CD4-positive, CD25-positive, alpha-beta regulatory T cell (primary cell): ENCODE measurements at places on chromosomes 1 and 21.

- DNase-seq: no peak
Observed at GRCh38 chr1:230220907-230221306, 153.9 kb downstream of the GALNT2 start.

DNA sequence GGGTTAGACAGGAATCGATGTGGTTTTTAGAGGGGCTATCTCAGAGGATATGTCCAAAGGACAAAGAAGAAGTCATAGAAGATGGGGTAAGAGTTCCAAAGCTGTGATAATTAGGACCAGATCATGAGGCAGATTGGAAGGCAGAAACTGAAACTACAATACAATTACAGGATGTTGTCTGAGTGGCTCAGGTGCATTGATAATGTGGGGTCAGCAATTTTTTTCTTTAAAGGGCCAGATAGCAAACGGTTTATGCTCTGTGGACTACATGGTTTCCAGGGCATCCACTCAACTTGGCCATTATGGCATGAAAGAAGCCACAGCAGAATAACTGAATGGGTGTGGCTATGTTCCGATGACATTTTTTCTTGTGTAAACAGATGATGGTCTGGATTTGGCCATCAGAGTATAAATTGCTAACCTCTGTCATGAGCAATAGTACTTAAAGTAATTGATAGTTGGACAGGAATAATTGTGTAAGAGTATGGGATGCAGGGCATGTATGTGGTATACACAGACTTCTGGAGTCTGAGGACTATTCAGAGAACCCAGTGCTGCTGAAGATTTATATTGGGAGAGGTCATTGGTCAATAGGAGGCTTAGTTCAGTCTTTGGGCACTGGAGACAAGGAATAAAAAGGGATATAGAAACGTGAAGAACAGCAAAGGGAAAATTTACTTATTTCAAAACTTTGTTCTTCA, 198.4 kb upstream of the ADGRL4 start:
- DNase-seq: no peak

DNA sequence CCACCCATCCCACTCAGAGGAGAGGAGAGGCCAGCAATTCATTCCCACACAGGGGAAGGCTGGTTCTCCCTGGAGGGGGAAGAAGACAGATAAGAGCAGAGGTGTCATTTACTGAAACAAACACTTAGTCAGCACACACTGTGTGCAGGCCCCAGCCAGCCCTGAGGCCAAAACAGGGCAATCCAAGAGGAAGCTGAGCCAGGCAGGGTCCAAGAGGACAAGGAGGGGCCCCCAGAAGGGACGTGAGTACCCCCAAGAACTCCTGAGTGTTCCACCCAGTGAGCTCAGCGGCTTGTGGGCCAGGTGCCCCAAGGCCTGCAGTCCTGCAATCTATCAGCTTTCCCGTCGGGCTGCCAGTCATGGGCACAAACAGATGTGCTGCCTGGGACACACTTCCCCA, 15.8 kb downstream of the ADGRB2 start:
- DNase-seq: no peak

- no peak for DNase-seq
Observed at GRCh38 chr1:91490501-91490900, 10.2 kb upstream of the CDC7 start.

DNA sequence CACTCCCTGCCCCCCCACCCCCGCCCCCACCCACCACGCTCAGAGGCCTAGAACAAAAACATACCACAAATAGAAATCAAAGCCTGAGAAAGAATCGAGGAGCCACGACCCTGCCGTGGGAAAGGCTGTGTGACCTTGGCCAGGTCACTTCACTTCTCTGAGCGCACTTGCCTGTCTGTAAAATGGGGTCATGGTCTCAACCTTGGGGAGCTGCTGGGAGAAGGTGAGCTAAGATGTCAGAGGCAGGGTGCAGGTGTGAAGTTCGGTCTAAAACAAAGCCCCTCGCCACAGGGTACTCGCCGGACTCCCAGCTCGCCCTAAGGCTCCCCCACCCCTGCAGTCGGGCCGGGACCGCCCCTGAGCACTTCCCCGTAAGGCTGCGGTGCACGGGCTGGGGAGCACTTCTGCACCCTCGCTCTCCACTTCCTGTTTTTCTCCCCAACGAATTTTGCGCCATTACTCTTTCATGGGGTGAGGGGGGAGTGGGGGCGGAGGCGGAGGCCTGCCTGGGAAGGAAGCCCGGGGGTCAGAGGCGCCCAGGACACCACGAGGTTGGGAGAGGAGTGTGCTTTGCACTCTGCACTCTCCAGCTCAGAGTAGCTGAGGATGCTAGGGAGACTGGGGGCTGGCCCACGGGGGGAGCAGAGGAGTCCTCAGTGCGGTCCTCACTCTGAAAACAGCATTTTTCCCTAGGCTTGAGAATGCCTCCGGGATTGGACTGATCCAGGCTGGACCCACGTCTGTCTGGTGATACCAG, 21.9 kb upstream of the PIK3CD start:
- DNase-seq: peak; percentile 57

DNA sequence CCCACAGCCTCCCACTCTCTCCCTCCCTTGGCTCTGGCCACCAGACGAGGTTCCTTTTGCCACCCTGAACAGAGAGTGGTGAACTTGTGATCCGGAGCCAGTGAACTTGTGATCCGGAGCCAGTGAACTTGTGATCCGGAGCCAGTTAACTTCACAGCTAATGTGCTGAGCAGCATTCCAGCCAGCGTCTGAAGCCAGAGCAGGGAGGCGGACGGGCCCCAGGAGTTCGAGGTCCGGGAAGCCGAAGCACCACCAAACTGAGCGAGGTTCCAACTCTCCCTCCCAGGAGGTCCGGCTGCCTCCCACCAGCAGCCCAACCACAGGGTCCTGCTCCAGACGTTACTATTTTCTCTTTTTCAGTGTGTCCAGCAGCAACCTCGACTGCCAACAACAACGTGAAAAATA, 85.8 kb downstream of the SYF2 start:
- no peak for DNase-seq

DNA sequence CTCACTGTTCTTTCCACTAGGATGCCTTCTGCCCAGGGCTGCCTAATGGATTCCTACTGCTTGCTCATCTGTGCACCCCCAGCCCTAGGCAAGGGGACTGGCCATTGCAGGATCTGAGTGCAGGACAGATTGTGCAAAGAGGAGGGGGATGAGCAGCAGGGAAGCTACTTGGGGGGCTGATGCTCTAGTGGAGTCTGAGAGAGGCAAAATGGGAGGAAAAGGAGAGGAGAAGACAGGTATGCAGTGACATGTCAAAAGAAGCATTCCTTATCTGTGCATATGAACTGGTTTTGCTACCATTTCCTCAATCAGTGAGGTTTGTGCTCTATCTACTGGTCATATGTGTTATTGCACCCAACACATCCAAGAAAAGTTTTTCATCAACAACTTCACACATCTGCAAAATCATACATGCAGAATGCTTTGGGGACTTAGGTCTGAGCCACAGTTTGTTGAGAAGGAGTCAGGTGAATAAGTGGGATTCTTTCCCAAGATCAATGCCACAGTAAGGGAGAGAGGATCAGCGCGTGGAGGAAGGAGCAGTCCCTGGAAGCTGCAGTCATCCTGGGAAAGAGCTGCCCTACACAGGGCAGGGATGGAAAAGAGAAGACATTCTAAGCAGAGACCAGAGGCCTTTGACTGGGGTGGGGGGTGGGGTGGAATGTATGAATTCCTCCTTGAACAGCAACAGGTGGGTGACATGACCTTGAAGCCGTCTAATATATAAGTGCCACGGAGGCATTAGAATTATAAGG, 14.4 kb downstream of the SLC5A9 start:
- DNase-seq: no peak

- DNase-seq: no peak
Observed at GRCh38 chr1:215660259-215660658, 93.2 kb downstream of the KCTD3 start.

DNA sequence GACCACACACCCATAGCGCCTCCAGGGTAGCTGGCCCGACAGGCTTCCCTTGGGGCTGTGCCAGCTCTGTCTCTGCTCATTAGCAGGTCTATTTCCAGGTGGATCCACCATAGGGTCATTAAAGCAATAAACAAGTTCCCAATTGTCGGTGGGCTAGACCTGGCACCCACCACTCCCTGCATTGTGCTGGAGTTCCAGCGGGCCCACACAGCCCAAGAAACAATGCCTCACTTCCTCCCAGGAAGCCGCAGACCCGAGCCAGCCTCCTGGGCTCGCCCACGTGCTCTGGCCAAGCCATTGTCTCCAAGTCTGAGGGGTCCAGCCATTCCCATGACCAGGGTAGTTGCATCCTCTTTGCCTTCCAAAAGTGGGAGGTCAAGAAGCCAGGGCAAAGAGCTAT, 27.5 kb upstream of the SOX13 start:
- DNase-seq: no peak

GRCh38 chr1:39081271-39082009, 55.3 kb downstream of the NDUFS5 start:
- DNase-seq: no peak

- no peak for DNase-seq
Observed at GRCh38 chr1:245663841-245664240, 509.1 kb downstream of the KIF26B start.

DNA sequence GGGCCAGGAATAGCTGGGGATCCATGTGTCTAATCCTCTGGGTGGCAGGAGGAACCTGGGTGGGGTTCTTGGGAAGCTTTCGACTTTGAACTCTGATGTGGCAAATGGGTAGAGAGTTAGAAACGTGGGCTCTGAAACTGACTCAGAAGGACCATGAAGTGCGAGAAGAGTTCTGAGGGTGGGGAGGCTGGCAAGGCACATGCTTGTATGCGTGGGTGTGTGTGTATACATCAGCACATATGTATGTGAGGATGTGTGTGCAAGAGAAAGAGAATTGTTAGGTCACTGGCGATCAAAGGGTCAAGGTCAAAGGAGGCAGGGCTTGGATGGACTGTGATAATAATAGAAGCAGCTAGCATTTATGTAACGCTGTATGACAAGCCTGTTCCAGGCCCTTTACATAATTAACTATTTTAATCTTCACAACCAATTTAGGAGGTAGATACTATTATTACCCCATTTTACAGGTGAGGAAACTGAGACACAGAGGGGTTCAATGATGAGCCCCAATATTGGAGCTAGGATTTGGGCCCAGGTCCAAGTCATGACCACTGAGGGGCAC, 84.5 kb upstream of the POU3F1 start:
- no peak for DNase-seq

- no peak for DNase-seq
Observed at GRCh38 chr21:28220680-28221079, 772.0 kb downstream of the LTN1 start.

GRCh38 chr1:151862604-151863003, 9.1 kb upstream of the THEM5 start:
- no peak for DNase-seq

- DNase-seq: no peak
Observed at GRCh38 chr1:34500451-34500850, 254.4 kb upstream of the GJB5 start.

- no peak for DNase-seq
Observed at GRCh38 chr1:167472752-167473521, 45.4 kb downstream of the CD247 start.
